ENCODE measurements at places on chromosomes 1 and 21.

DNA sequence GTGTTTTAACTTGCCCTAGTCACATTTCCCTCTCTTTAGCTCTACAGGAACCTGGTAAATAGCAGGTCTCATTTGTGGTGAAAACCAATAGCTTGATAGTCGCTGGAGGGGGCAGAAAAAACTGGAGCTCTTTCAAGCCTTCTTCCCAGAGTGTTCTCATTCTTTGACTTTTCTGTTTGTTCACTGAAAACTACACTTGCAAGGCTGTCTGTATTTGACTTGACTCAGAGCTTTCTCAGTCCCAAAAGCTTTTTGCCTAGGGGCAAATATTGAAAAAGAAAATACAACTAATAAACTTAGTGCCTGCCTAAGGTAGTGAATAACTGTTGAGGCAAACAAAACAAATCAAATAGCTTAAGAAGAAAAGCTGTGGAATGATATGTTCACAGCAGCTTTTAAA is 217.1 kb upstream of the CHRM3 start:
- no peak for DNase-seq

DNA sequence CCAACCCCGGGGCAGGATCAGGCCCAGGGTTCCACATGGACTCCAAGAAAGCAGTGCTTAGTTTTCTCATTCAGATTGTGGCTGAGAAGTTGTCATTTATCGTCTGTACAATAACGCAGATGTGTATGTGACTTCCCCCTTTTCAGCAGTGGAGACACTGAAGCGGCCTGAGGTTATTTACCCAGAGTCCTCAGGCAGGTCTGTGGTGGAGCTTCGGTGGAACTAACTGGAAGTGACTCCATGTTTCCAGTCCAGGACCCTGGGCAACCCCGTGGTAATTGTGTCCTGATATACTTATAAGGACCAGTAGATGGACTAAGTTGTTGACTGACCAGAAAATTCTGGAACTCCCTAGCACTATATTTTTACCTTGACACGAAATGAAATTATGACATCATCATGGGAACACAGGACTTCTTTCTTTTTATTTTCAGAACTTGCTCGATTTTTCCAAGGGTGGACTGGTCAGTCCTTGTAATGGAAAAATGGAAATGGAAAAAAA is 1.0 kb upstream of the IER5 start:
- DNase-seq = no peak

GRCh38 chr1:18734001-18734400 is 103.4 kb downstream of the PAX7 start:
- no peak for DNase-seq

DNA sequence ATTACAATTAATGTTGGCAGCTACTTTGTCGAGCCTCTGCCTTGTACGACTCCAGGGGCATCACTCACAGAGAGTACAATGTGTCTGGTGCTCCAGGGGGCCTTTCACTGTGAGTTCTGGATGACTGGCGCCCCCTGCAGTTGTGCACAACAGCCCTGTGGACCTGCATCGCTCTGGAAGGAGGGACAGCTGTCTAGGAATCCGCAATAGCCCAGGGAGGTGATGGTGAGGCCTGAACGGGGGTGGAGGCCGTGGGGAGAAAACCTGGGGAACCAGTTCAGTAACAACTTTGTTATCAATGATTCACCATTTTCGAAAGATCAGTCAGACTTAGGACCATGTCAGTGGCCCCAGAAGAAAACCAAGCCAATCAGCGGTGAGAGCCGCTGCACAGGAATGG is 189.1 kb downstream of the KAZN start:
- no peak for DNase-seq

- DNase-seq = no peak
Observed at GRCh38 chr1:215477632-215478031, 89.5 kb upstream of the KCTD3 start.

DNA sequence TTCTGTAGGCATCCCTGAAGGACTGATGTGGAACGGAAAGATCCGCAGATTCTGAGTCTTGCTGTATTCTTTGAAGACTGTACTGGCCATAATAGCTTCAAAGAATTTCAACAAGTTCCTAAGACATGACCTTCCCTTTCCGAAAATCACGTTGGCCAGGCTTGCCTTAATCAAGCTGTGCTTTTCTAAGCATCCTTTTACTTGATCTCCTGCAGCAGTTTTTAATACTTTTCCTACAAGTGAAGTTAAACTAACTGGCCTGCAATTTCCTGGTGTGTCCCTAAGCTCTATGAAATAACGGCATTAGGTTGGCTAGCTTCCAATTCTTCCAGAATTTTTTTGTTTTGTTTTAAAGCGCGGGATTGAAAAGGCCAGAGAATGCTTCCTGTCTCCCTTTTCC is 40.3 kb downstream of the SPAG17 start:
- DNase-seq = no peak

DNA sequence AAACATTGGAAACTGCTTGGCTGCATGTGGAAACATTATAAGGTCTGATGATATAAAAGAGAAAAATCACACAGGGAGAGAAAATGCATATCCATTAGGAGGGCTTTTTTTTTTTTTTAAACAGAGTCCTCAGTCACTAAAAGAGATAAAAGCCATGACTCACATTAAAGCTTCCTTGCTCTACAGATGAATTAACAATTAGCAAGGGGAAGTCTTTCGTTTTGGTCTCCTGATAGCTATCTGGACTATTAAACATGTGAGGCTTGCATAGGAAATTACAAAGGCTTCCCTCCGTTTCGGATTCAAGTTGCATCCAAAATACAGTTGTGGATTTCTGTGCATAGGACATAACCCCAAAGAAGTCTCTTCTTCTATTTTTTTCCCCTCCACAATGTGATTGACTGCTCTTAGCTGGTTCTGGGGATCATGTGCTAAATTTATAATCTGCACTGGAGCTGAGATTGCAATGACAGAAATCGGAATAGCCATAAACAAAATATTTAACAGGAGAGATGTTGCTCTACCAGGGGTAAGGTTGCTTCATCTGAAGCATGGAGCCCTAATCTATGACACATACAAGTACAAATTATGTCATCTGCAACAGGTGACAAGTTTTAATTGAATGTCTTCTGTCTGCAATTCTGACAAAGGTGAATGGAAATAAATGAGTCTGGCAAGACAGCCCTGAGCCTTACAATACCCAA is 146.8 kb downstream of the ESRRG start:
- DNase-seq = no peak

DNA sequence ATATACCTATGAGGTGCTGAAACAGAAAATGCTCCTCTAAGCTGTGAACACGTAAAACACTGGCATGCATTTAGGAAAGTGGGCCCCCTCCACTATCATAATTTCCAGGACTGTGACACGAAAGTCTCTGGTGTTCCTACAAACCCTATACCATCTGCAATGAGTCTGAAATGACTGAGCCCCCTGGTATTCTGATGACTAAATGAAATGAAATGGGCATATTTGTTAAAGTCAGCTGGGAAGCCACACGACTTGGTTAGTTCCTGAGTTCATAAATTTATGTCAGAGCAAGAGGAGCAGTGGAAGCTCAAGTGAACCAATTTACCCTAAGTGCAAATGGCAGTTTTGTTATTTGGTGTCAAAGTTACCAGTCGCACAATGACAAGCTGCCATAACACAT is 182.3 kb downstream of the KCTD3 start:
- peak; percentile 33 for DNase-seq

- no peak for DNase-seq
Observed at GRCh38 chr1:168980656-168981055, 125.8 kb upstream of the ATP1B1 start.

DNA sequence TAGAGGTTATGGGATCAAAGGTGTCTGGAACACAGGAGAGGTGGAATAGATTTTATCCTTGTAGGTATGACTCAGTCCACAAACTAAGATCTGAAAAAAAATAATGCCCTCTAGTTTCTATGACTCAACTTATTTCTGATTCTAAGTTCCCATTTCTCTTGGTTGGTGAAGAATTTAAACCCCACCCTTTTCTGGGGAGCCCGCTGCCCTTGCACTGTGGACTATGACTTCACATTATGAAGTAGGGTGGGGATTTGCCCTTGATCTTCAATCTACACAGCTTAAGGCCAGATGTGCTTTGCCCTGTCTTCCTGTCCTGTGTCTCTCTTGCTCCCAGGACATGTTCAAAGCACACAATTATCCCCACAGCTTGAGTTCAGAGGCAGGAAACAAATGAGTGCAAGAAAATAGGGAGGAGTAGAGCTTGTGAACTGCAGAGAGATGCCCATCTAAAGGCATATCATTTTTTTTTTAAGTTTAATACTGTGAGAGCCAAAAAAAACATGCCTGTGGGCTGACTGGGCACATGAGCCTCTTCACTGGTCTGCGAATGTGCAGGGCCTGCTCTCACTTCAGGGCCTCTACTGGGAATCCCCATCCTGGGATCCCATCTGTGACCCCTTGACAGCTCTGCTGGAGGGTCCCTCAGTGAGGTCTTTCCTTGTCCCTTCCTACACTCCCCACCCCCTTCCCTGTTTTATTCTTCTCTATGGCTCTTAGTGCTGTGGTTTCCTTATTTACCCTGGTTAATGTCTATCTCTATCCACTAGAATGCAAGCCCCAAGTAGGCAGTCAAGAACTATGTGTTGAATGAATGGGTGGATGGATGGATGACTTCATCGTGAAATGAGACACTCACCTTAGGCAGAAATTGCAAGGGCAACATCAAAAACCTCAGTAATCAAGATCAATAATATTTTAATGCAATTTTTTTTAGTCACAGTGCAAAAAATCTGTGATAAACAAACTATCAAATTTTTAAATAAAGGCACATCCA is 61.5 kb downstream of the CD58 start:
- peak; percentile 79 for DNase-seq

- no peak for DNase-seq
Observed at GRCh38 chr1:944341-945325, 14.4 kb downstream of the NOC2L start.

- DNase-seq = no peak
Observed at GRCh38 chr1:38686167-38686926, 173.2 kb downstream of the RRAGC start.

GRCh38 chr1:44648529-44649250 is 25.6 kb downstream of the TMEM53 start:
- no peak for DNase-seq

GRCh38 chr1:190904091-190904695 is 426.5 kb upstream of the BRINP3 start:
- no peak for DNase-seq

GRCh38 chr1:30125821-30126170 is 597.6 kb downstream of the MATN1 start:
- no peak for DNase-seq
